CD4-positive, alpha-beta T cell treated with Interleukin-17A for 1 hour (primary cell): ENCODE measurements at places on chromosomes 1 and 21.
A peak's percentile ranks its signal among the peaks of the same experiment; 100 is the strongest.

DNA sequence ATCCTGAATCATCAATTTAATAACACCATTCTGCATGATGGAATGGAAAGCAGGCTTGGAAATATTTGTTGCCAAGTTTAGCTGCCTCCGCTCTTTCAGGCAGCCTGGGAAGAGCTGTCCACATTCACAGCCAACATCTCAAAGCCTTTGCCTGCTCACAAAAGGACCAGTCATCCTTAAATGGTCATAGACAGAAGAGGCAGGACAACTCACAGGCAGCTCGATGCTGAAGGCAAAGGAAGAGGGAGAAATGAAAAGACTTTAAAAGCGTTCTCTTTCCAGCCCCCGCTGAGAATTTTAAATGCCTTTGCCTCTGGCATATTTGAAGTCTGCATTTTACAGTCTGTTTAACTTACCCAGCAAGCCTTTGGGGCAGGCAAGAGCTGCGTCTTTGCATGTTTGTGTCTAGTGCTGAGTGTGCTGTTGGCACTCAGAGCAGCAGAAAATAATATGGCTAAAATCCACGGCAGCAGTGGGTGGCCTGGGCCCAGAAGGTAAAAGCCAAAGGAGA lies 68.9 kb downstream of the NMNAT2 start:
- no peak for DNase-seq

DNA sequence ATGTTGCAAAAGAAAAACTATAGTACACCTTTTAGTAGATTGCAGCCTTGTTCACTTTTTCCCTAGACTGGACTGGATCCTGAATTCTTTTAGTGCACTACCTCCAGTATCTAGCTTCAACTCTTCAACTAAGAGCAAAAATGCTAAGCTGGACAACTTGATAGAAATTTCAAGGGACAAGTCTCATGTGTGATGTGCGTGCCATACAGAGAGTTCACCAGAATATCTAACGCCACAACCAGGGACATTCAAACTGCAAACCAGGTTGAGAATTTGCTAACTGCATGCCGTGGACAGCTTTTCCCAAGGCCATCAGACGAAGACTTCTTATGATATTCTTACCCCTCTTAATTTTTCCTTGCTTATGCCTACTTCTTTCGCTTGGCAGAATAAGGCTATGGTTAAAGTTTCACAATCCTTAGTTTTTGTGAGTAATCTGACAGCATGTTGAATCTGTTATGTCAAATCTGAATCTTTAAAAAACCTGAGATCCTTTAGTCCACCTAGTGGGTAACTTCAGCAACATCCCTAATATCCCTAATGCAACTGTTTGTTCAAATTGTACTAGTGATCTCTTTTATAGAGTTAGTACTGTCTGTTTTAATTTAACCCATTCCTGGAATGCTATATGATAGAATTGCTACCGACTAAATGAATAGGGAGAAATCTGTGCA lies 66.4 kb downstream of the DDAH1 start:
- no peak for DNase-seq

GRCh38 chr1:9687874-9688582 lies 36.5 kb downstream of the PIK3CD start:
- DNase-seq, result no peak

GRCh38 chr1:201345081-201345355 lies 32.5 kb downstream of the TNNT2 start:
- no peak for DNase-seq

GRCh38 chr1:173823781-173824314 lies 625 bp upstream of the DARS2 start:
- DNase-seq, result no peak

DNA sequence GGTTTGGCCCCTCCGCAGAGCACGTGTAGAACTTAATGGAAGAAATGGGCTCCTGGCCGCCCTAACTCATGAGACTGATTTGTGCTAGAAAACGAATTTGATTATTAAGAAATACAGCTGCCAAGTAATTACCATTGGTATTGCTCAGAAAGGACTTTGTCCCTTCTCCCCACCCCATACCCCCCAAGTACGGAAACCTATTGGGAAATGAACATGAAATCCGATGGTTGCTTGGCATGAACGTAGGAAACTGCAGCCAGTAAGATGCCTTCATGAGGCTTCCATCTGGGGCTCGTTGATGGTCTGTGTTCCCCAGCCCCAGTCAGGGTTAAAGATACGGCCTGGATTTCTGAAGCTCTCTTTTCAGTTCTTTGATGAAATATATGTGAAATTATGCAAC lies 21.4 kb downstream of the PER3 start:
- no peak for DNase-seq

DNA sequence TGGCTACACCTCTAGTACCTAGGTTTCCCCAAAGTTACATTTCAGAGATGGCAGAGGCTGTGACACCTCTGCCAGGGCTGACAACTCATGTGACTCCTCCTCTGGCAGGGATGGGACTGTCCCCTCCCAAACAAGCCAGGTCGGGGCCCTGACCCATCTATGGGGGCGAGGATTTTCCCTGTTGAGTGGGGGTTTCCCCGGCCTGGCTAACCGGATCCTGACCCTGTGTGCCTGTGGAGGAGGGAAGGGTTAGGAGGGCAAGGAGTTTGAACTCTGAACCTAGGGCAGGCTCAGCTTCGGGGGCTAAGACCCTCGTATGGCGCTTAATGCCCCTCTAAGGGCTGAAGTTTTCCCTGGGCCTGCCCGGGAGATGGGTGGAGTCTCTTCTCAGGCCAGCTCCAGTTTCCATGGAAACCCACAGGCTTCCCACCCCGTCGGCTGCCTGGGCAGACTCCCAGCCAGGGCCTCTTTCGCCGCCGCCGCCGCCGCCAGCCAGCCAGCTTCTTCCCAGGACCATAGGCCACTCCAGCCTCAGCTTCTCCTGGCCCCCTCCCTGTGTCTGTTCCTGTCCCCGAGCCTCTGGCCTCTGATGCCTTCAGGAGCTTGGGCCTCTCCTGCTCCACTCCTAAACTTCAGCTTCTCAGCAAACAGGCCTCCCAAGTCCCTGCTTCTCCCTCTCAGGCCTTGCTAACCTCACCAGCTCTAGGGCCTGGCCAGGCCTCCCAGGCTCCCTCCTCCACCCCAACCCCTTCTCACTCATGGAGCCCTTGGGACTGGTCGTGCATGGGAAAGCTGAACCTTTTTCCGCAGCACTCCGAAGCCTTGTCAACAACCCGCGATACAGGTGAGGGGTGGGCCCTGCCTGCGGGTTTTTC lies at the start of gene BTBD19:
TSS of gene BTBD19 (plus strand) at position 461 of the 875 bp plus-strand sequence. CDS start at position 759, 298 bp downstream.
- peak; percentile 88 for DNase-seq

DNA sequence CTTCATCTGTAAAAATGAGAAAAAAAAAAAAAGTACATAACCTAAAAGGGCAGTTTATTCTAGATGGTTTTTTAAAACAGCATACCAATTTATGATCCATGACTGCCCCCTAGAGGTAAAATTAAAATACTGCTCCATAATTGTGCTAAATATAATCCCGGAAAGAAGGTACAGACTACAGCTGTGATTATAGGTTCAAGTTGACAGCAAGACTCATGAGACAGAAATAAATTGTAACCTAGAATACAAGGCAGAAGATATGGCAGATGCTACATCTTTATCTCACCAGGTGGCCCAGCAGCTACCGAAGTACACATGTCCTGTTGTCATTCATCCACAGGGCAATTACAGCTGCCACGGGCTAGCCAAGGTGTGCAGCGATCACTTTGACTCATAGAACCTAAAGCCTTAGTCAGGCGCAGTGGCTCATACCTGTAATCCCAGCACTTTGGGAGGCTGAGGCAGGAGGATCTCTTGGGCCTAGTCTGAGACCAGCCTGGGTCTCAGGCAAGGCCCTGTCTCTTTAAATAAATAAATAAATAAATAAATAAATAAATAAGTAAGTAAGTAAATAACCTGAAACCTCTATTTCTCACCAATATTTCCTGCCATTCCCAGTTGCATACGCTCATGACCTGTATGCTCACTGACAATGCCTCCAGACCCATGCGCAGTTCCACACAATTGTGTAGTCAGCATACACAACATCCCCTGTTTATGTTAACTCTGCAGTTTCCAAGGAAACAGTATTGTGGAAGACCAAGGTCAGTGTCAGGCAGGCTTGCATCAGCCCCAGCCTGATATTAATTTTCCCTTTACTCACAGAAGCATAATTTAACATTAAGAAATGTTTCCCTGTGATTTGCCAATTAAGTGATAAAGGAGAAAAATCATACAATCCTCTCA lies 18.3 kb upstream of the PPIE start:
- DNase-seq, result peak; percentile 83

DNA sequence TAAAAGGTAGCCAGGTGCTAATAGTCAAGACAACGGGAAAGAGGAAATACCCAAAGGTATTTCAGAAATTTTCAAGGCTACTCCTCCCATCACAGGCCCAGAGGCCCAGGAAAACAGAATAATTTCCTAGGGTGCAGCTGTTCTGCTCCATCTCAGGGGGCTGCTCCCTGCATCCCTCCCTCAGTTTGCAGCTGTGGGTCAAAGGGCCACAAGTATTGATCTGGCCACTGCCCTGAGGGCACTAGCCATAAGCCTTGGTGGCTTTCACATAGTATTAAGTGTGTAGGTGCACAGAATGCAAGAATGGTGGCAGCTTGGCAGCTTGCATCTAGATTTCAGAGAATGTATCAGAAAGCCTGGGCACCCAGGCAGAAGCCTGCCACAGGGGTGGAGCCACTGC lies 179.5 kb downstream of the TTLL7 start:
- no peak for DNase-seq

- no peak for DNase-seq
Measured at GRCh38 chr1:116854716-116855115, 55.0 kb upstream of the PTGFRN start.

GRCh38 chr1:6869545-6869944 lies 84.3 kb downstream of the CAMTA1 start:
- no peak for DNase-seq

GRCh38 chr21:37582590-37582989 lies 216.0 kb downstream of the DYRK1A start:
- peak; percentile 5 for DNase-seq

DNA sequence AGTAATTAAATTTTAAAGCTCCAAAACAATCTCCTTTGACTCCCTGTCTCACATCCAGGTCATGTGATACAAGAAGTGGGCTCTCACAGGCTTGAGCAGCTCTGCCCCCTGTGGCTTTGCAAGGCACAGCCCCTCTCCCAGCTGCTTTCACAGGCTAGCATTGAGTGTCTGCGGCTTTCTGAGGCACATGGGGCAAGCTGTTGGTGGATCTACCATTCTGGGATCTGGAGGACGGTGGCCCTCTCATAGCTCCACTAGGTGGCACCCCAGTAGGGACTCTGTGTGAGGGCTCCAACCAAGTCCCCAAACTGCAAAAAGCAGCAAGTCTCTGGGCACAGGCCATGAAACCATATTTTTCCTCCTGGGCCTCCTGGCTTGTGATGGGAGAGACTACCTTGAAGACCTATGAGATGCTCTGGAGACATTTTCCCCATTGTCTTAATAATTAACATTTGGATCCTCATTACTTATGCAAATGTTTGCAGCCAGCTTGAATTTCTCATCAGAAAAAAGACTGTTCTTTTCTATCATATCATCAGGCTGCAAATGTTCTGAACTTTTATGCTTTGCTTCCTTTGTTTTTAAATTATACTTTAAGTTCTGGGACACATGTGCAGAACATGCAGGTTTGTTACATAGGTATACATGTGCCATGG lies 554.1 kb upstream of the OLFM3 start:
- DNase-seq, result no peak

DNA sequence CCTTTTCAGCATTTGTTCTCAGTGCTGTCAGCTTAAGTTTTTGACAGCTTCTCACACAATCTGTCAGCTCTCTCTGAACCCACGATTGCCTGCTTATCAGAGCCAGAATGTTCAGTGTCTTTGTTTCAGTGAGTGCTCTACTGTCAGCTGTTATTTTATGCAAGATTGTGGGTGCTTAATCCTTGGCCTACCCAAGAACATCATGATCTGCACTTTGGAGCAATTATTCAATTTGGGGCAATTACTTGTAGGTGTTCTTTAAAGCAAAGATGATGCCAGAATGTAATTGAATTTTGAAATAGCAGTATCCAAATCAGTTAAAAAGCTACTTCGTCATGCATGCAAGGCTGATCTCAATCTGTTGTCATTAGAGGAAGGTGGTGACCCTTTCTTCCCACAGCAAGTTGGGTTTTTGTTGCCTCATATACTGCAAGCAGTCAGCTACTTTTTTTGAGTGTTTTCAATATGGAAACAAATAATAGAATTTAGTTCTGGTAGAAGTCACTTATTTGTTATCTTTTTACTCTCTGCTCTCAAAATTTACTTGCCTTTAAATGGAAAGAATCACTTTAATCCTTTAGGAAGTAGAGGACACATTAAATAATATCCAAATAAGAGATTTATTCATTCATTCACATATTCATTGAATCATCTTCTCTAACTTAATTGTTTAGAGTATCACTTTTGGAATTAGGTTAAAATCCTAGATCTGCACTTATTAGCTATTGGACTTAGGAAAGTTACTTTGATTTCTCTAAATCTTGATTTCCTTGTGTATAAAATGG lies 253.5 kb upstream of the CACYBP start:
- DNase-seq, result no peak

DNA sequence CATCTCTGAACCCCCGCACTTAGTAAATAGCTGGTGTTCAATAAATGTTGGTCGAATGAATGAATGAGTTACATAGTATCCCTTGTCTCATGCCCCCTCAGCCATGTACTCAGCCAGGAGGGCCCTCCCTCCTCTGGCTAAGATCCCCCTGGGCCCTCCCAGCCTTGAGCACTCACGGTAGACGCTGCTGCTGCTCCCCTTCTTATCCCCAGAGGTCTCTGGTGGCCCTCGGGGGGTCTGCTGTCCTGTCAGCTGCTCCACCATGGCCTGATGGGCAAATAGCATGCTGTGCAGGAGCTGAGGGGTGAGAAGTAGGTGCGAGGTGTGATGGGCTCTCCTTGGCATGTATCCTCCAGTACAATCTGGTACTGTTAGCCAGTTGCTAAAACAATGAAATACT lies 1.9 kb downstream of the ETV3L start:
- DNase-seq, result no peak

DNA sequence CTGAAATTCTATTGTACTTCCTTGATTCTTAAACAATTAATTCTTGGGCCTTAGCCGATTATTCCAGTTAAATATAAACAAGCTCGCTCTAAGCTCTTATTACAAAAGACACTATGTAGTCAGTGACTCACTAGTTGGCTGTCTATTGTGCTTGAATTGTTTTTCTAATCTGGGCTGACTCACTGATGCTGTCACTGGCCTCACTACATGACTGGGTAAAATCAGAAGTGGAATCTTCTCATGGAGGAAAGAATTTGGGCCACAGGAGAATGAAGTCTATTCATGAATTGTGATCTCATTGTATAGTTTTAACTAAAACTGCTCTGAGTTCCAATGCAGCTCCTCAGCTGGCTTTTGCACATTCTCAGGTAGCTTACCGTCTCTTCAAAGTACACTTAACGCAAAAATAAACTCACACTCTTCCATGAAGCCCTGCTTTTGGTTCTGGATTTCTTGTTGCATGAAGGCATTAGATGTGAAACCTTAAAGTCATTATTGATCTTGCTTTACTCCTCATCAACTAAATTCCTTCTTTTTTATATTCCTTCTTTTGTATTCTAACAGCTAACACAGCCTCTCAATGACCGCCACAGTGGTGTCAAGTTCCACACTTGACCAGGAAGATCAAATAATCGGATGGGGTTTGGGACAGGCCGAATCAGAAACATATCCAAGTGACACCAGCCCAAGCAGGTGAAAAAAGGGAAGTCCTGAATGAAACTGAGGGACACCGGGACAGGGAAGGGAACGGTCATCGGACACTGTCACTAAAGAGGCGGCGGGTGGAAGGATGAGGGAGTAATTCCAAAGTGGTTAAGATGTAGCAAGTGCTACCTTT lies 80.9 kb upstream of the LBR start:
- DNase-seq, result no peak

GRCh38 chr1:213014642-213015041 lies 1.0 kb downstream of the ANGEL2 start:
- peak; percentile 2 for DNase-seq

- DNase-seq, result no peak
Measured at GRCh38 chr1:7620196-7620595, 150.9 kb upstream of the VAMP3 start.
